Stimulated activated CD4-positive, alpha-beta T cell treated with anti-CD3 and anti-CD28 coated beads, Interleukin-15, amount 100 ng/mL, for 1 hour (primary cell): ENCODE measurements at places on chromosomes 1 and 21.

- no peak for DNase-seq
Observed at GRCh38 chr21:41045534-41046268, 122.3 kb upstream of the BACE2 start.

DNA sequence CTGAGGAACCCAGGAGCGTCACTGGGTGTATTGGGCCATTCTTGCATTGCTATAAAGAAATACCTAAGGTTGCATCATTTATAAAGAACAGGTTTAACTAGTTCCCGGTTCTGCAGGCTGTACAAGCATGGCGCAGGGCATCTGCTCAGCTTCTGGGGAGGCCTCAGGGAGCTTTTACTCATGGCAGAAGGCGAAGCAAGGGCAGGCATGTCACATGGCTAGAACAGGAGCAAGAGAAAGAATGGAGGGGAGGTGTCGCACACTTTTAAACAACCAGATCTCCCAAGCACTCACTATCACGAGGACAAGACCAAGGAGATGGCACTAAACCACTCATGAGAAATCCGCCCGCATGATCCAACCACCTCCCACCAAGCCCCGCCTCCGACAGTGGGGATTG is 65.2 kb downstream of the PSMG1 start:
- no peak for DNase-seq

DNA sequence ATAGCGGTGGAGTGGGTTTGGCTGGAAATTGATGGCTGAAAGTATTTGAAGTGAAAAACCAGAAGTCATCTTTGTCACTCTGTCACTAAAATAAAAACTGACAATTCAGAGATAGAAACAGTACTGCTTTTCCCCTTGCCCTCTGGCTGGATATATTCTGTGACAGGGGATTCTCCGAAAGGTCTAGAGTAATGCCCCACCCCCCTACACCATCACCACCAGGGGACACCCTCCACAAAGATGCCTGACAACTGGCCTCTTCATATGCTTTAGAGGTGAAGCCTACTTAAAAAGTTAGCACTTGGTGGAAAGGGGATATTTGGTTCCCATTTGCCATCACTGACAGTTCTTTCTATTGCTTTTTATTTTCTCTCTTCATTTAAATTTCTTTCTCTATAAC is 73.5 kb downstream of the SGIP1 start:
- no peak for DNase-seq

DNA sequence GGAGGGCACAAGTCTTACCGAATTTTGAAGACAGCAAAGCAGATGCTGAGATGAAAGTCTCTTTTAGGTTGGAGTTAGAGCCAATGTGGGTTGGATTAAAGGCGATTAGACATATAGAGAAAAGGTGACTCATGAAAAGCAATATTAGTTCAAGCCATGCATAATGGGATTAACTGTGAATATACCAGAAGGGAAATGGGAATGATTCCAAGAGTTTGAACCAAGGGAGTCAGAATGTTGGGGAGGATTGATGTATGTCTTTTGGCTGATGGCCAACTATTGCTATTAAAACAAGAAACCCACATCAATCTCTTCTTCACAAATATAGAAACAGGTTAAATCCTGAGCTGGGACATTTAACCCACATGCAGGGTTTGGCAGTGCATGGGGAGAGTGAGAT is 1.2 kb downstream of the HMGCS2 start:
- DNase-seq, result no peak

GRCh38 chr1:154347961-154348360 is 22.6 kb downstream of the ATP8B2 start:
- DNase-seq, result no peak
